ENCODE measurements at places on chromosomes 2 and 18.

- no peak for DNase-seq
Measured at GRCh38 chr2:223811757-223812156, 25.6 kb downstream of the AP1S3 start.

DNA sequence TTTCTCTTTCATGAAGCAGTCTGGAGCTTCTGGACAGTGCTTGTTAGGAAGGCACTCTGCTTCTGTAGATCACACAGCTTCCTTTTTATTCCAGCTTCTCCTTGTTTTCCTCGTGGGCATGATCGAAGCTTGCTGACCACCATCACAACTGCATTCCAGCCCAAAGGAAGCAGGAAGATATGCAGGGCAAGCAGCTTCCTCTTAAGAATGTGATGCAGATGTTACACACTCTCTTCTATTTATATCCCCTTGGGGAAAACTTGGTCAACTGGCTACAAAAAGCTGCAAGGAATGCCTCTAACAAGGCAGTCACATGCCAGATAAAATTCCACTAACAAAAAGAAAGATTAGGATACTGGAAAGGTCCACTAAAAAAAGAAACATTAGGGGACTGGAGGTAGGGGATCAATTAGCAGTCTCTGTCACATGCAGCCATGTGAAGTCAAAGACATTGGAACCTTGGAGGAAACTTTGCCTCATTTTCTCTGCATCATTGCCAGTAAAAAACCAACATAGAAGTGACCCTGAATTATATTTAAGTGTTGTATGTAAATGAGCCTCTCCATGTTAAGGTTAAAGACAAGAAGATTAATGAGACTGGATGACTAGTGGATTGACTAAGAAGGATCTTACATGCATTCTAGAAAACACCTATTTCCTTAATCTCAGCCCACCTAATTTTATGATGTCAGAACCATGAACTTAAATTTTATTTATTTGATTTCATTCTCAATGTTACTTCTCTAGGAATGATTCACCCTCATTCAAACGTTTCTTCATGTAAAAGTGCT, 98.3 kb downstream of the NAB1 start:
- no peak for DNase-seq

- no peak for DNase-seq
Measured at GRCh38 chr2:127508023-127508630, 18.2 kb downstream of the IWS1 start.

- DNase-seq: no peak
Measured at GRCh38 chr18:56326336-56327072, 311.9 kb downstream of the TXNL1 start.

DNA sequence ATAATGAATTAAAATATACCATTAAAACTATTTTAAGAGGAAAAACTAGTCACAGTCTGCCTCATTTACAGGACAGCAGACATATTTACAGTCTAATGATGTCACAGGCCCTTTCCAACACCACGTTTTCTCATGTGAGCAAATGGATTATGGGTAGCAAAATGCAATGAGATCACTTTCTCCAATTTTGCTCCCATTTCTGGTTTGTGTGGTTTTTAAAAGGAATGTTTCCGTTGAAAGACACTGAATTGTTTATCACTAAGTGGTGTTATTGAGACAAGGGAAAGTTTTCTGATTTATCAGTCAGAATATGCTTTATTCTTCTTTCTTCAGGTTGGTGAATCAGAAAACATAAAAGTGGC, 11.4 kb upstream of the NR4A2 start:
- no peak for DNase-seq

DNA sequence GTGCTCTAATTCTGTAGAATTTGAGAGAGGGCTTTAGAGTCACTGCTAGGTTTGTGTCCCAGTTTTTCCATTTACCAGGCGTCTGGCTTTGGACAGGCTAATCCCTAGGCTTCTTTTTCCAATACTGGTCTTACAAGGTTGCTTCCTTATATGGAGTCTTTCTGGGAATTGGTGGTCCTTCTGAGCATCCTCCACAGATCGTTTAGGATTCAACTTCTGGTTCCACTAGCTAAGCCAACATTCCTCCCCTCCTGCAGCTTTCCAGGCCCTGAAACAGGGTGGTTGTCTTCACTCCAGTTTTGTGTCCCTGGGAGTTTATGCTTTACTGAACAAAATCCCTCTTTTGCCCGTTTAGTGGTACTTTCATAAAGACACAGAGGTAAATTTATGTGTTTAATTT, 170.6 kb downstream of the CERS6 start:
- DNase-seq: no peak

DNA sequence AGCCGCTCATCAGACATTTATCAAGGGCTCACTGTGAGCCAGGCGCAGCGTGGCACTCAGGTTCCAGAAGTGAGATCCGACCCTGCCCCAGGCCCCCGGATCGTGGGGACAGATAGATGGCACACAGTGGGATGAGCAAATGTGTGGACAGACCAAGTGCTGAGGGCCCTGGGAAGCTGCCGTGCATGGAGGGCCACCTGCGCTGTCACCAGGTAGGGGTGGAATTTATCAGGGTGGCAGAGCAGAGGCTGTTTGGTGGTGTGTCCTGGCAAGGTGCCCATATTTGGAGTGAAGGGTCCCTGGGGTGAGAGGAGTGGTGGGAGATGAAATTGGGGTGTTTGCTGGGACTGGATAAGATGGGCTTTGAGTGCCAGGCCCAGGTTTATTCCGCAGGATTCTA, 92.8 kb upstream of the HS6ST1 start:
- no peak for DNase-seq

DNA sequence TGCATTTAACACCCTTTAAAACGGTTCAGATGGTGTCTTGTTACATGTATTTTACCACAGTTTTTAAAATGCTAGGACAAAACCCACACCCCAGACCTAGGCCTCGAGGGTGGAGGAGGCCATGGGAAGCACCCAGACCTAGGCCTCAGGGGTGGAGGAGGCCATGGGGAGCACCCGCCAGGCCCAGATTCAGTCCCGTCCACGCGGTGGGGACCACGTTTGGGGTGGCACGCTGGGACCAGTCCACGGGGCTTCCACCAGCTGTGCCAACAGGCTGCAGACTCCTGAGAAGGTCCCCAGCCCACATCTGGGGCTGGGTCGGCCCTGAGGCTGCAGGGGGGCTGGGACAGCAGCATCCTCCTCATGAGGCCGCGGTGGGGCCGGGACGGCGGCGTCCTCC, 63.4 kb downstream of the SLC66A2 start:
- no peak for DNase-seq

- DNase-seq: no peak
Measured at GRCh38 chr2:8628866-8629209, 53.0 kb upstream of the ID2 start.

DNA sequence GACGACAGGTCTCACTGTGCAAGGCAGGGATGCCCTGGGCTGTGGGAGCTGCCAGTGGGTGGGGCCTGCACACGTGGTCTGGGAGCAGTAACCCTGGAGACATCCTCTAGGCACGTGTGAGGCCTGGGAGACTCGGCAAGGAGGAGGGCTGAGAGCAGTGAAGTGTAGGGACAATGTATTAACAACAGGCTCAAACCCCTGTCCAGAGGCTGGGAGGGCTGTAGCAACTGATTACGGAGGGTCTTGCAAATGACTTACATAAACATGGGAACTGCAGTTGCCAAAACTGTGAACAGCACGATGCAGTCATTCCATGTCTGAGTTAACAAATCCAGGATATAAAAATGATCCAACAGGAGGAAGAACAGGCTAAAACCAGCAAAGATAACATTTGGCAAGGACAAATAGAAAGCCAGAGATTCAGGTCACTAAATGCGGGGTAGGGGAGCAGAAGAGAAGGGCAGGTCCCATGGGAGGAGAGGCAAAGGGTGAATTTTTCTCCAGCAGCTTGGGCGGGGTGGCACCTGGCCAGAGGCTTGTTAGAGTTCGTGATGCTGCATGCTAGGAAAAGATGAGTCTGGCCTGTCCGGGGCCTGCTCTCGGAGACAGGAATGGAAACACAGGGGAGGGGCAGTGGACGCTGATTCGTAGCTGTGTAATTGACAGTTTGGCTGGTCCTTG, 44.9 kb downstream of the CYP27C1 start:
- peak; percentile 72 for DNase-seq

- DNase-seq: no peak
Measured at GRCh38 chr18:6261938-6262337, 152.8 kb downstream of the L3MBTL4 start.

DNA sequence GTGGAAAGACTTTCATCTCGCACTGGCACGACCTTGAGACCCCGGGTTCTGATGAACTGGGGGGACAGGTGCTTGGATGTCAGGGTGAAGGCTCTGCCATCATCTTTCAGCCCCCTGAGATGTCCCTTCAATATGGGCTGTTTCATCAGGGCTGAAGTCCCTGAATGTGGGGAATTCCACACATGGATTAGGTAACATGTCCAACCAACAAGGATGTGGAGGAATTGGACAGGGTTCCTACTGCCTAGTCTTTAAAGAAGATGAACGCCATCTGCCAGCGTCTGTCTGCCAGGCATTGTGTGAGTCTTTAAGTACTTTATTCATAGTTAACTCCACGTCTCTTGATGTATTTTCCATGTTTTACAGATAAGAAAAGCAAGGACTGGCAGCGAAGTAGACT, 5.9 kb upstream of the GRHL1 start:
- no peak for DNase-seq

DNA sequence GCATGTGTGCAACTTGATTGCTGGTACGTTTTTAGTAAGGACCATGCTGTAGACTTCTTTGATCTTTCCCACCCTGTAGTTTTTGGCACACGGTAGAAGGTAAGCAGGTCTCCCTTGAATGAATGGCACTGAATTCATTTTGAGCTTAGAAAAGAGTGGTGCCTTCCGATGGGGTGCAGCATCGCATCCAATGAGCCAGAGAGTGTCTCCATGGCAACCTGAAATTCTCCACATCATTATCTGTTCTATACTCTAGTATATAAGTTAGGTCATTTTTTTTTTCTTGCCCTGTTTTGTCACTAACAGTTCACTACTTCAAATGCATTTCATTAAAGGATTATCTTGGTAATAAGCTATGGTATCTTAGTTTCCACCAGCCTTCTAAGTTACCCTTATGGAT, 81.2 kb upstream of the REV1 start:
- DNase-seq: no peak
